ENCODE measurements at places on chromosomes 7 and 10.

DNA sequence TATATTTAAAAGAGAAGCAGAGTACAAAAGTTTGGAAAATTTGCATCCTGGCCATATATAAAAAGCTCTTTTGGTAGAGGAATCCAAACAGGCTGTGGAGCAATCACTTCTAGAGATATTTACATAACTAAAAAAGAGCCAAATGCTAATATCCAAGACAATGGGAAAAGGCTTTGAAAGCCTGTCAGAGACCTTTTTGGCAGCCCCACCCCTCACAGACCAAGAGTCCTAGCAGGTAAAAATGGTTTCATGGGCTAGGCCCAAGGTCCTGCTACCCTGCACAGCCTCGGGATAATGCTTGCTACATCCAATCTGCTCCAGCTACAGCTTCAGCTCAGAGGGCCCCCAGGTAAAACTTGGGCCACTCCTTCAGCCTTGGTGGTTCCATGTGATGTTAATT is 430.2 kb upstream of the KCND2 start:
- no peak for DNase-seq

GRCh38 chr10:102673236-102673818 is 29.0 kb downstream of the TRIM8 start:
- DNase-seq, result no peak

DNA sequence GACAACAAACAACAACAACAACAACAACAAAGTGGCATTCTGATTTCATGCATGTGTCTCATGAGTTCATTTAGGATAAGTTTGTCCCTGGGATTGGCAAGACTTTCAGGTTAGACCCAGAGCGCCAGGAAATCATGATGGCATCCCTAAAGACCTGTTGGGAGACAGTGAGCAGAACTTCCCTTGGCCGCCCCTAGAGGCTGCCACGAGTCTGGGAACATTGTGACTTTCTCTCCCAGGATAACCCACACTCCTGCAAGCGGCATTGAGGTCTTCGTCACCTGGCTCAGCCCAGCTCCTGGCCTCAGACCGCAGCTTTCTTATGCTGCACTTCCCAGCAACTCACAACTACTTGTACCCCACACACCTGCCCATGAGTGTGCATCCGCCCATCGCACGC is 80.5 kb upstream of the RNF32 start:
- DNase-seq, result no peak

DNA sequence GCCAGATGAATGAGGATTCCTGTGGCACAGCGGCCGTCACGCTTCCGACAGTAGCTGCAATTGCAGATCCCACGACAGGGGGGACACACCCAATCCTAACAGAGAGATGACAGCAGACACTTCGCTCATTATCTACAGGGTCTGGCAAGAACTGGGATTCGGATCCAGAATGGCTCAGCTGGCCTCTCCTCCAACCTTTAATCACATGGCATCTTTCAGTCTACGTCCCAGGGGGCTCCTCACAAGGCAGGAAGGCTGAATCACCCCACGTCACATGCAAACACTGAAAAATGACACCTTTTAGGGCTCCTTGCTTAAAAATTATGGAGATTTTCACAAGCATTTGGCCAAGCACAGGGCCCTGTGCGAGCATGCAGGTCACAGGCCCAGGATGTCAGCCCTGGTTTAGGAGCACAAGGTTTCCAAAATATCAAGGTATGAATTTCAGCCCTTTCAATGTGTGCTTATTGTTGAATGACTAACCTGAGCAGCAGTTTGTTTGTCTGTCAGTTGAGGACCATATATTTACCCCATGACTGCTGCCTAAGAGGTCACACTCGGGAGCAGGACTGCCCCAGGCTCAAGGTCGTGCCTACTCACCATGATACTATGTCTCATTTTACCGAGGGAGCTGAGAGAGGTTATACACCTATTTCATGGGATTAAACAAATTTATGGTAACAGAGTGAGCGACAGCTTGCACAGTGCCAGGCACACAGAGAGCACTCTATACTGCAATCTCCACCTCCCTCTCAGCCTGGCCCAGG is 42.5 kb downstream of the CDCA7L start:
- no peak for DNase-seq

DNA sequence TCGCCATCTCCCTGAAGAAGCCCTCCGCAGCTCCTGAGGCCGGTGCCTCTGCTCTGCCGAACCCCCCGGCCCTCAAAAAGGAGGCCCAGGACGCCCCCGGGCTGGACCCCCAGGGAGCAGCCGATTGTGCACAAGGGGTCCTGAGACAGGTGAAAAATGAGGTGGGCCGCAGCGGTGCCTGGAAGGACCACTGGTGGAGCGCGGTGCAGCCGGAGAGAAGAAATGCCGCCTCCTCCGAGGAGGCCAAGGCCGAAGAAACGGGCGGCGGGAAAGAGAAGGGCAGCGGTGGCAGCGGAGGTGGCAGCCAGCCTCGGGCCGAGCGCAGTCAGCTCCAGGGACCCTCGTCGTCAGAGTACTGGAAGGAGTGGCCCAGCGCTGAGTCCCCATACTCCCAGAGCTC is 85.1 kb upstream of the SH2B2 start:
- no peak for DNase-seq

GRCh38 chr7:15323550-15323949 is 238.3 kb downstream of the AGMO start:
- no peak for DNase-seq

GRCh38 chr10:133362846-133363245 is 5.0 kb upstream of the FUOM start:
- no peak for DNase-seq

DNA sequence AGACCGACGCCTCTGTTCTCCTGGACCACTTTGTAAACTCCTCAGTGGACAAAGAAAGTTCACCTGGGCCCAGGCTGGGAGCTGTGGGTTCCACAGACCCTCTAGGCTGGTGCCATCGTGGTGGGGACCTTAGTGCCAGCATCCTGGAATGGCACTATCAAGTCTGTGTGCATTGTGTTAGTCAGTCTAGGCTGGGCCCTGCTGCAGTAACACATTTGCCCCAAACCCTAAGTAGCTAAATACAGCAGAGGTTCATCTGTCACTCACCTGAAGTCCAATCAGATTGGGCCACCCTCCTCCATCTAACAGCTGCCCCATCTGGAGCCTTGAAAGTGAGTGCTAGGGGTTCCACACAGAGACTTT is 110.8 kb downstream of the RGS10 start:
- DNase-seq, result no peak

DNA sequence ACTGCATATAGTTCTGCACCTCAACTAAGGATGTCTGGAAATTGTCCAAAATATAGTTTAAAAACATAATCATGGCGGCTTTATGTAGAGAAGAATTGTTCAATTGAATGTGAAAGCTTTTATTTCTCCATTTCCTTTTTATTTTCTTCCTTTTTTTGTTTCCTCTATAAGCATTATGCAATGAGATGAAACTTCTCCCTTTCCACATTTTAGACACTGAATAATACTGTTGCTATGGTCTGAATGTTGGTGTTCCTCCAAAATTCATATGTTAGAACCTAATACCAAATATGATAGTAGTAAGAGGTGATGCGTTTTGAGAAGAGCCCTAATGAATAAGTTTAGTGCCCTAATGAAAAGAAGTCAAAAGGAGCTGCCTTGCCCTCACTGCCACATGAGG is 175.0 kb downstream of the RNLS start:
- no peak for DNase-seq

- DNase-seq, result no peak
These were observed 30.6 kb upstream of the DLD start for GRCh38 chr7:107860279-107860961.

DNA sequence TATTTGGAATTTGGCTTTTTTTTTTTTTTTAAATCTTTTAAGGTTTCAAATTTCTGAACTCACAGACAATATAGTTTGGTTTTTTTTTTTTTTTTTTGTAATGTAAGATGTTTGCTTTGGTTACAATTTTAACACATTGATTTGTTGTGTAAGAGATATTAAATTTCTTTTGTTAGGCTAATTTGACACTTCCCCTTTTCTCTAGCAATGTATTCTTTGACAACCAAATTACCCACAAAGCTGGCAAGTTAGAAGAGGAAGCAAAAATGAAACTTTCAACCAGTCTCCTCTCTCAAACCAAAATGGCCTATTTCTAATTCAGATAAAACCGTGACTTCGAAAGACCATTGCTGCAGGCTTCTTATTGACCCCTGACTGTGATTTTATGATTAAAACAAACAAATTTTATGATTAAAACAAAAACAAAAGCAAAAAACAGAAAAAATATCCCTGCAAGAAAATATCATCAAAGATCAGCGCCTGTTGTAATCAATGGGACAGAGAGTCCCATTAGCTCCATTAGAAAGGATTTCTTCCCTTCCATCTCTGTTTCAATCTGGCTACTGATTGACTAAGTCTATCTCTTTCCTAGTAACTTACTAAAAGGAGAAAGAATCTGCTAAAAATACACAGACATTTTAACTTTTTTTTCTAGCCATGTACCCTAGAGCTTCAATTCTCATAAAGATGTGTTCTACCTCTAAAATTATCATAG is 489.2 kb downstream of the MDFIC start:
- DNase-seq, result no peak

GRCh38 chr7:94567396-94567795 is 57.8 kb downstream of the CASD1 start:
- no peak for DNase-seq

DNA sequence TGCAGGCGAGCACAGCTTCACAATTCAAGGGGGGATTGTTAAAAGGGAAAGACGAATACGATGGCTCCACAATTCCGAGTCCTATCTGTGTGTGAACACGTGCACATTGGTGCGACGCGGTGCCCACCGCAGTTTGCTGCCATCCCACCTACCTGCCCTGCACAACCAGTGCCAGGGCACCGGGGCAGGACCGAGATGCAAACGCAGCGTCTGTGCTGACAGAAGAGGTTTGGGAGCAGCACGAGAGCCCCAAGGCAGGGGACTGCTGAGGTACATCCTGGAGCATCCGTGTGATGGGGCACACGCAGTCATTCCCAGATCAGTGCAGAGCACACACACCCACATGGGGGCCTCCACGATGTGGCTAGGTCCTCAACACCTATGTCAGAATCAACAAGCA is 221.3 kb downstream of the DNAJB6 start:
- no peak for DNase-seq

- DNase-seq, result no peak
These were observed 94.0 kb downstream of the RNLS start for GRCh38 chr10:88489107-88489506.

DNA sequence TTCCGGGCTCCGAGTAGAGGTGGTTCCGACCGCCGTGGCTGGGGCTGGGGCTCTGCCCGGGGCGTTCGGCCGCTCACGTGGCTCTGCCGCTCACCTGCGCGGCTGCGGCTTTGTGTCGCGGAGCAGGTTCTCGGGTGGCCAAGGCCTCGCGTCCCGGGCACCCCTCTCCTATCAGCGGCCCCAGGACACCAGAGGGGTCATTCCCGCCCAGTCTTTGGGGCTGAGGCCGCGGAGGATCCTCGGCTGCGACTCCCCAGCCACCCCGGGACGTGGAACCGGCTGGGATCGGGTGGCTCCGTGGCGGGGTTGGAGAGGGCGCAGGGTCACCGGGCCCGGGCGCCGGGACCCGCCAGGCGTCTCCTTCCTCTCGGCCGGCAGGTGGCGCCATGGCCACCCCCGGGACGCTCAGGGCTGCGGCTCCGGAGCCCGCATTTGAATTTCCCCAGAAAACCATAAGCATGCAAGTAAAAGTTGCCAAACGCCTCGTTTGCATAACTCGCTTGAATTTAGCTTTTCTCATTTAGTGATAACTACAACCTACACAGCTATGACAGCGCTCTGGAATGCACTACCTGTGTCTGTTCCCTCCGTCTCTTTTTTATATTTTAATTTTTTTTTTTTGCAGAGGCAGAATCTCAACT is 1.2 kb downstream of the COL26A1 start:
- DNase-seq, result peak; percentile 16

DNA sequence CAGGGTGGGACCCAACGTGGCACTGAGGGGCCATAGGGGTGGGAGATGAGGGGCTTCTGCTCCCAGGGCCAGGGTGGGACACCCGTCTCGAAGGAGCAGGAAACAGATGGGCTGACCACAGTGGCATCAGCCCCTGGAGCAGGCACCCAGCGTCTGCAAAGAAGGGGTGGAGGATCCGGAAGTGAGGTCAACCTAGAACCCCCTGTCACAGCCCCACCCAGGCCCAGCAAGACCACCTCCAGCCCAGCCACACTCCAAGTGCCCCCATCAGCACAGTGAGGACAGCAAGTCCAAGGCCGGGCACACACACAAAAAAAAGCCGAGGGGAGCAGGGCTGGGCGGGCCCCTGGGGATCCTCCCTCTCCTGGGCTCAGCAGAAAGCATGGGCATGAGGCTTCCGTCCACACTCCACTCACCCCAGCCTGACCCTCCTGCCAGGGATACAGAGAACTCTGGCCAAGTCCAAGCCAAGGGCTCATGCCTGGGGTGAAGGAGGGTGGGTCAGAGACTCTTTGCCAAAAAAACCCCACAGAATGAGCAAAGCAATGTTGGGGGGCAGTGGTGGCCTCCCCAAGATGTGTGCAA is 111.0 kb downstream of the FOXL3 start:
- no peak for DNase-seq

- DNase-seq, result no peak
These were observed 722.4 kb upstream of the AUTS2 start for GRCh38 chr7:68875857-68876256.

DNA sequence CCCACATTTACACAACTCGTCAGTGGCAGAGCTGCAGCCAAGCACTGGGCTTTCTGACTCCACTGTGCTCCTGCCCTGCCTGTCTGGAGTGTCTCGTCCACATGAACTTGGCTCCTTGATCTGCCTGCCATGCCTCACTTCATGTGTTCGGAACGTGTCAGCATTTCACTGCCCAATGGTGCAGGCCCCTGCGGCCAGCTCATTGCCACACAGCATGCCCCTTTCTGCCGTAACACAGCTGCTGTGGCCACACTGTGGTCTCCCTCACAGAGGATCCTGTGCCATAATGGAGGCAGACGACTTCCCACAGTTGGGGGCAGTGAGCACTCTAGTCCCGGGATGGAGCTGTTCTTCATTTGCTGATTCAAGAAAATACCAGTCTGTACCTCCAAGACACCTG is 94.2 kb upstream of the GJD4 start:
- no peak for DNase-seq

DNA sequence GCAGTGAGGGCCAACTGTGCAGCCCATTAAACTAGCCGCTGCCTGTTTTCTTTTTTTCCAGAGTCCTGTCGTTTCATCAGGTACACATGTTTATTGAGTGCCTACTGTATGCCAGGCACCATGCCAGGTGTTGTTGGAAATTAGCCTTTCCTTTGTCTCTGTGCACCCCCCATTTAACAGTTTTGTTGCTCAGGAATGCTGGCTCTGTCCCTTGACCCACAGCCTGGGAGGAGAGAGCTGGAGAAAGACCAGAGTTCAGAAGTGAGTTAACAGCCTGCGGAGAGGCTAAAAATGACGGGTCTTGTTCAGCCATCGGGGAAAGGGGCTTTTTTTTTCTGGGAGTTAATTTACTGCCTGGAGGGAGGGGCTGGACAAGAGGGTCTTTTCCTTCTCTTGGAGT is 1.3 kb downstream of the LRMDA start:
- DNase-seq, result no peak

DNA sequence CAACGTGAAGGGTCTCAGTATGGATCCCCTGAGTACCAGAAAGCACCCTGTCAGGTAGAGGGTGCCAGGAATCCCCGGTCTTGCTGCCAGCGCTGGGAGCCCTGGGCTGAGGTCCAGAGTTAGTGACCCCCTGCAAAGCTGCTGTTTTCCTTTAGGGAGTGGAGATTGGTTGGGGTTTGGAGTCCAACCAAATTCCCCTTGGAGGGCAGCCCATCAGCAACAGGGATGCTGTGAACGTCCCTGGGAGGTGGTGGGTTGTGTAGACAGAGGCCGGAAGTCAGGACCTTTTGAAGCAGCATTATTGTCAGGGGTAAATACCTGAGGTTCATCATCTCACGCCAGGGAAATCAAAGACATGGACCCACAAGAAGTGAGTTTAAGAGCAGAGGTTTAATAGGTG is 104.2 kb downstream of the COL26A1 start:
- no peak for DNase-seq

All from DMS79 (cell line).